AG08395 (cell line): ENCODE measurements at places on chromosomes 3 and 15.

DNA sequence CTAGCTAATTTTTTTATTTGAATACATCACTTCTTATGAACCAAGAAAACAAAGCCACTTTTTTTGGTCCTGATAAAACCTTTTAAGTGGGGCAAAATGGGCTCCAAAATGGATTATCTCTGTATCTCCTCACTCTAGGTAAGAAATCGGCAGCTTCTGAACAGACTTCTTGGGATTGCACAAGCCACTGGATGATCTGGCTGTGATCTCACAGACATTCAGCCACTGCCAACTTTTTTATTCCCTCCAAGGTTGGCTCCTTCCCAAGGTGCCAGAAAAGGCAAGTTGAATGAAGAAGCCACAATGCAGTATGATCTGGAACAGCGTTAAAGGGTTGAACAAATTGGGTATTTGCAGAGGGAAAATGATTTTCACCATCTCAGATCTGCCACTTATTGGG lies 73.2 kb downstream of the PRICKLE2 start:
- DNase-seq, result peak; percentile 65

GRCh38 chr15:65653341-65653740 lies 31.6 kb downstream of the SLC24A1 start:
- DNase-seq, result peak; percentile 58

- no peak for DNase-seq
Measured at GRCh38 chr15:32886459-32886858, 168.7 kb downstream of the GREM1 start.

DNA sequence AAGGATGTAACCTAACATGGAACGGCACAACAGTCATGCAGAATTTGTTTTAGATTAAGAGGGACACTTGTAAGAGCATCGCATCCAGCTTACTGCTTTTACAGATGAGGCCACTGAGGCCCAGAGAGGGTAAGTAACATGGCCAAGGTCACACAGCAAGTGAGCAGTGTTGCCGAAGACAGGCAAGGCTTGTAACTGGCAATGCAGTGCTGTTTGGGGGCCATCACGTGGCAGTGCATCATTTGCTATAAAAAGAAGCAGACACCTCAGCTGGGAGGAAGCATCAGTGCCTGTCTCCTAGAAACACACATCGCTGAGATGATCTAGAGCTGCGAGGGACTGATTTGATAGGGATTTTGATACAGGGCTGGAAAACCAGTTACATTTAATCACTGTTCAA lies 108.2 kb upstream of the PROK2 start:
- DNase-seq, result no peak

- DNase-seq, result no peak
Measured at GRCh38 chr15:61869656-61870055, 190.6 kb downstream of the VPS13C start.

DNA sequence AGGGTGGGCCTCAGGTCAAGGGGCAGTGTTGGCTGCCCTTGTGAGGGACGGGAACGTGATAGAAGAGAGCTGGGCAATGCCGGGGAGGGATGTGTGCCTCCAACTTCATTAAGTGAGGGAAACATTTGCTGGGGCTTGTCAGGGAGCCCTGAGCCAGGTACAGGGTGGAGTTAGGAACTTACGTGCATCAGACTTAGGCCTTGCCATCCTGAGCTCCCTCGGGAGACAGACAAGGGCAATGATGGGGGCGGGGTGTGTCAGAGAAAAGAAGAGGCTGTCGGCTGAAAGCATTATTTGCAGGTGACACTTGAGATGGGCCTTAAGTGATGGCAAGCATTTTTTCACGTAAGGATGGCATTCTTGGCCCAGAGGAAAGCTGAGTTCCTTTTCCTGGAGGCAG lies 1.6 kb downstream of the FAM131A start:
- DNase-seq, result no peak

DNA sequence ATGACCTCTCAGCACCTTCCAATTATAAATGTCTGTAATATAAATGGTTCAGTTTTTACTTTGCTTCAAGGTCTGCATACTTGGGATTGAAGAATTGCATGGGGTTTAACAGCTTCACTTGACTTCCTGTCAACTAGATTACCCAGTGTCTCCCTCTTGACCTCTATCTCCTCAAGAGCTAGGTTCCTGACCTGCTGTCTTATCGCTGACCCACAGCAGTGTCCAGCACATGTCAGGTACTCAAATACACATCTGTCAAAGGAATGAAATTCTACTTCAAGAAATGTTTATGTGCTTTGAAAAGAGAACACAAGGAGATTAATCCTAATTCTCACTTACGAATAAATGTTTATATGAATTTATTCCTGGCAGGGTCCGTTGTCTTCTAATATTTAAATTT lies 284.5 kb downstream of the SLC9A9 start:
- DNase-seq, result no peak

DNA sequence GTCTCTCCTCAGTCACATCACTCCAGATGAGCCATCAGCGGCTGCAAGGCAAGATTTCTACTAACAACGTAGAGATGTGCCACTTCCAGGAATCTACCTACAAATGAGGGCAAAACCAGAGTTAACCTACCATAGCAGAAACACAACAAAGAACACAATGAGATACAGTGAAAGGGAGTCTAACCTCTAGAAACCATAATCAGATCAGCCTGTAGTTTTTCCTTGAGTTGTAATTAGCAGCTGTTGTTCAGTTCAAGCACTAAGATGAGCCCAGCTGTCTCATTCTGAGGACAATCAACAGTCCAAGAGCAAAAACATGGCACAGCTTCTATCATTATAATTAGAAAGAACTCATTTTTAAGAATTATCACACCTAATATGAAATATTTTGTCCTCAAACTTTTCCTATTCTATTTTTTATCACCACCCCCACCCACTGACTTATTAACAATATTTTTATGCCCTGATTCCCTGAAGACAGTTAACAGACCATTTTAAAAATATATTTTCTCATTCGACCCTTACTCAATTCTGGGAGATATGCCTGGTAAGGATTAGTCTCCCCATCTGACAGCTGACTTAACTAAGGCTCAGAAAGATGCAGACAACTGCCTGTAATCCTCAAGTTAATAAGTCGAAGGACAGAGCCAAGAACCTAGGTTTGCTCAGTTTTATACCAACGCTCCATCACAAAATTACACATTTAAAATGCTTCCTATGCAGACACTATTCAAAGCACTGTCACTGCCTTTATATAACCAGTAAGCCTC lies 50.1 kb downstream of the MAGI1 start:
- no peak for DNase-seq

GRCh38 chr3:100396967-100397366 lies 3.9 kb downstream of the TOMM70 start:
- no peak for DNase-seq

GRCh38 chr3:11917051-11917450 lies 70.4 kb upstream of the TAMM41 start:
- no peak for DNase-seq

- peak; percentile 41 for DNase-seq
Measured at GRCh38 chr3:193240850-193241706, at the start of gene PLAAT1. PLAAT1 (plus strand) TSS chr3:193241222; CDS start chr3:193255651, 14,429 bp downstream.

GRCh38 chr3:33658621-33658990 lies 59.4 kb downstream of the CLASP2 start:
- DNase-seq, result no peak

- DNase-seq, result no peak
Measured at GRCh38 chr3:50607271-50608091, 4.1 kb downstream of the CISH start.
